ENCODE measurements at places on chromosomes 1 and 21.

DNA sequence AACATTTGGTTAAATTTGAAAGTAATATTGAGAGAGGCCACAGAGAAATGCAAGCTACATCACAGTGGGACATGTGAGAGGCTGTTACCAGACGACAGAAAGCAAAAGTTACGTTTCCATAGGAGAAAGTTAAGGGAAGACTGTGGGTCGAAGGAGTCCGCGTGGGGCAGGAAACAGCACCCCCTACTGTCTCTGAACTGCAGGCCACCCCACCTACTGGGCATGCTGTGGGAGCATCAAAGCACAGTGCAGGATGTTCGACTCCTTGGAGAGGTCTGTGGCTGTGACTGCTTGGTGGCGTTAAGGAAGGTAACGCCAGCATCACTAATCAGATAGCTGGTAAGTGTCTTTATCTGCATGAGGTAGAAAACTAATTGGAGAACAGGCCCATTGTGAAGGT lies 123.9 kb downstream of the PTBP2 start:
- no peak for DNase-seq

DNA sequence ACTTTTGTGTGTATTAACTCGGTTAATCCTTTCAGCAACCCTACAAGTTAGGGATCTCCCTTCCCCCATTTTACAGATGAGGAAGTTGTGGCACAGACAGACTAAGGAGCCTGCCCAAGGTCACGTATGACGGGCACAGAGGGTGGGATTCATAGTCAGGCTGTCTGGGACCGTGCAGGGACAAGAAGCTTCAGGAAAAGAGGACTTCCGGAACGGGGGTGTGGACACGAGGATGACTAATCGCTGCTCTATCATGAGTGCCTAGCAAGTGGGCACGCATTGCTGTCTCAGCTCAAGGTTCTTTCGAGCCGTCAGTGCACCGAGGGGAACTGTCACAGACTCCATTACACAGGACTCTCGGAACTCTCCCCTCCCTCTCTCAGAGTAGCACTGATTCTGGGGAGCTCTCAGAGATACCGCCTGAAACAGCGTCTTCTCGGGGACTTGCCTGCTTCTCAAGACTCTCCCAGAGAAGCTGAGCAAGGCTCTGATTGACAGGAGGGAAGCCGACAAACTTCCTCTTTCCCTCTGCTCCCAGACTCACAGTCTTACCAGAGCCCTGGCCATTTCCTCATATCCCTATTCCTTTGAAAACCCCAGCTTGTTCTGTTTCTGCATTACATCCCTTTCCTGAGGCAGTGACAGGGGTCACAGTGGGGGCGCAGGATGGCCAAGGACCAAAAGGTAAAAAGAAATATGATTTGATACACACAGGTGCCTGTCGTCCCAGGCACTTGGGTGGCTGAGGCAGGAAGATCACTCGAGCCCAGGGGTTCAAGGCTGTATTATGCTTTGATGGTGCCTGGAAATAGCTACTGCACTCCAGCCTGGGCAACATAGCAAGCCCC lies 14.4 kb downstream of the FHAD1 start:
- DNase-seq = no peak

- DNase-seq = no peak
Measured at GRCh38 chr21:42503711-42504110, 7.7 kb upstream of the RSPH1 start.

DNA sequence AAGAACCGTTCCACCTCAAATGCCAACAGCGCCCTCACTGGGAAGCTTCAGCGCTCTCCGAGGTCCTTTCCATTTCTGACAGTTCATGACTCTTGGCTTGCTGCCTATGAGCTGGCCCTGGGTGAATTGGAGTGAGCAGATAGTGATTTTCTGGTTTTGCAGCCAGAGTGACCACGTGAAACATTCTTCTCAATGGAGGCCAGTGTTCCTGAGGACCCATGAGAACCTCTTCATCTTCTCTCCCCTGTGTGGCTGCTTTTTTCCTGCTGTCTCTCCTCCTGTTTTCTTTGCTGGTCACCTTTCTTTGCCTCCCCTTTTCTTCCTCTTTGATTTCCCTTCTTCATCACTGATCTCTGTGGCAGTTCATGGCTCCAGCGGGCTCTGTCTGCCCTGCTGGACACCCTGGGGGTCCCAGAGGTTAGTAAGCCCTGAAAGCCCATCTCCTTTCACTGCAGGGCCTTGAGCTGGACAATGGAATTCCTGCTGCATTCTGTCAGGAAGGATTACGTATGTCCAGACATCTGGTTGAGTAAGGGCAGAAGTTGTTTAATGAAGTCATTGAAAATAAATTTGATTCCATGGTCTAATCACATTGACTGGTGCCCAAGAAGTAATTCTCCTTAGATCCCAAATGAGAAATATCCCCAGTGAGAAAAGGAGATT lies 29.9 kb downstream of the VASH2 start:
- no peak for DNase-seq

GRCh38 chr1:64196074-64196870 lies 7.2 kb upstream of the UBE2U start:
- no peak for DNase-seq
